Stimulated activated CD8-positive, alpha-beta memory T cell treated with anti-CD3 and anti-CD28 coated beads, Interleukin-15, amount 100 ng/mL, for 48 hours (primary cell): ENCODE measurements at places on chromosomes 16 and 17.
A peak's percentile ranks its signal among the peaks of the same experiment; 100 is the strongest.

DNA sequence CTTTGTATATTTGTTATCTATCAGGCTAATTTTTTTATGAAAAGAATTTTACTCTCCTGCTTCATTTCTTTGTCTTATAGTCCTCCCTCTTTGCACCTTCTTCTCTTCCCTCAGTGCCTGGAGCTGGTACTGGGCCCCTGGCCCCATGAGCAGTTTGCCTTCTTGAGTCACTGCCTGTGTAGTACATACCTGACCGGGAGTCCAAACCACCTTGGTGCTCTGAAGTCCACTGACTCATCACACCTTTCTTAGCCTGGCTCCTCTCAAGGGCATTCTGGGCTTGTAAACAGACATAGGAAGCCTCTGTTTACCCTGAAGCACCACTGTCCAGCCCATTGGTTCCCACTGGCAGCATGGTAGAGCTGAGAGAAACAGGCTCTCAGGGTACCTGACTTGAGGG is 11.0 kb upstream of the TACO1 start:
- no peak for DNase-seq

GRCh38 chr16:69633375-69633774 is 67.6 kb downstream of the NFAT5 start:
- DNase-seq: no peak

GRCh38 chr16:86019446-86020047 is 120.6 kb downstream of the IRF8 start:
- DNase-seq: no peak

DNA sequence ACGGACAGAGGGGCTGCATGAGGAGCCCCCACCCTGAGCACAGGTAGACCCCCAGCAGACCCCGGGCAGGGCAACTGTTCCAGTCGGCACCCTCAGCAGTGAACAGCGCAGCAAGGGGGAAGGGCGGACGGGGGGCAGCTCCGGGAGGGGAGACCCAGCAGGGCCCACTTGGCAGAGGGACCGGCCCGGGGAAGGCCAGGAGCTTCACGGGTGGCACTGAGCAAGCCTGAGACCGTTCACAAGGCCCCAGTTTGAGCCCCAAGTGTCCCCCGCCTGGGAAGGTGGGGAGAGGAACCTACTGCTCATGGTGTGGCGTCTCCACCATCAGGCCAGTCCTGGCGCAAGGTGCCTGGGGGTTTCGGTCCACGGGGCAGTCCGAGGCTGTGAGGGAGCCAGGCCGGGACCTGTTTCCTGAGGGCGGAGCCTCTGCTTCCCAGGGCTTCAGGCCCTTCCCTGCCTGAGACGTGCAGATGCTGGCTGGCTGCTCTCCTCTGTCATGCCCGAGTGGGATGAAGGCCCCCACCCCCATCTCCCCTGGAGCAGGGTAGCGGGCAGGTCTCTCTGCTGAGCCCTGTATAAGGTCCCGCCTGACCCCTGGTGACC is 54.4 kb upstream of the GNG13 start:
- no peak for DNase-seq

DNA sequence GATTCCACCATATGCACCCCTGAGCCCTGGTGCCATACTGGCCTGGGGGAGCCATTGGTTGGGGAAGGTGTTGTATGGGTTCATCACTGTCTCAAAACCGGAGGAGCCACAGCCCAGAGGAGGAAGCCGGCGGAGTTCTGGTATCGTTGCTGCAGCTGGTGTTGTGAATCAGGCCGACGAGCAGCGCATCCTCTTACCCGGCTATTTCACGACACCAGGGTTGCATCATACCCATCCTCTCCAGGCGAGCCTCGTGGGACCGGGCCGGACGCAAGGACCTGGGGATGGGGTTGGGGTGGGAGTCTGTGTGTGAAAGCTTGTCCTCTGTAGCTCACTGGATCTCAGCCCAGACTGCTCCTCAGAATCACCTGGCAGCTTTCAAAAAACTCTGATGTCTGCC is 6.6 kb upstream of the SLC12A3 start:
- no peak for DNase-seq

DNA sequence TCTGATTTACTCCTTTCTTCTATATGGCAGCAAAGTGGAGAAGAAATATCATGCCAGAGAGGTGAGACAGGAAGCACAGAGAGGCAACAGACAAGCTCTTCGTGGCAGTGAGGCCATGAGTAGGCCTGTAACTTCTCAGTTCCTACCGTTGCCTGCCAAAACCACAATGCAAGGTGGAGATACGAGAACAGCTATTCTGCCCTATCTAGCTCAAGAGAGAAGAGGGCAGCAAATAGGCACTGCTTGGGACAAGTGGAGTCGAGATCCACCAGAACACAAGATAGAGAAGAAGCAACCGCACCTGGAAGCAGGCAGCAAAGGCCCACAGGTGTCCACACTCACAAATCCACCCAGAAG is 24.8 kb downstream of the RANBP10 start:
- no peak for DNase-seq

DNA sequence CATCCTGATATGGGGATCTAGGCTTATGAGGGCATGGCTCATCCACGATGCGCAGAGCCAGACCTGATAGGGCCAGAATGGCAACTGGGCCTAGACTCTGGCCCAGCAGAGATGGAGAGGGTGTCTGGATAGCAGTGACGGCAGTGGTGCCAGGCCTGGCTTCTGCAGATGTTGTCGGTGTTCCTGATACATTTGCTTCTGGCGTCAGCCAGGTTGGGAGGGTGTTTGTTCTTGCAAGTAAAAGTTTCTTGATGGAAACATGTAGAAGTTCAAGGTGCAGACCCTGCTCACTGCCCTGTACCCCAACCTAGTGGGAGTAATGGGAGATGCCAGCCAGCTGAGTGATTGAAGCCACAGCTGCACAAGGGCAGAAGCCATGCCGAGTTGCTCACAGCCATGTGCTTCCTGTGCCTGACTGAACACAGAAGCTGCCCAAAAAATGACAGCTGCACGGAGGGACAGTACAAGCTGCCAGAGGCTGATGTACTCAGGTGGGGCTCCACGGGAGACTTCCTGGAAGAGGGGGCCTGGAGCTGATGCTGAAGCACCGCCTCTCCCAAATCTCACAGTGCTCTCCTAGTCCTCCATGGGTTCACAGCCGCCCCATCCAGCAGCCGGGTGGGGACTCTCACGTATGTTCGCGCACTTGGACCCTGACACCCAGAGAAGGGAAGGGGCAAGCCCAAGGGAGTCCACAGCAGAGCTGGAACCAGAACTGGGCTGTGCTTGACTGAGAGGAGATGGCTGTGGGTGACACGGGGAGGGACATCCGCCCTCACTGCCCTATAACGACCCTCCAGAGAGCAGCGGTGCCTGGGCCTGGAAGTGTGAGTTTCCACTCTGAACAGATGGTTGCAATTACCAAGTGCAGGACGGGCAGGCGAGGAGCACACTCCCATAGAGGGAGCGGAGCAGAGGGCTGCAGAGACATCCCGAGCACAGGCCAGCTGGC is 78.7 kb downstream of the N4BP1 start:
- DNase-seq: no peak

DNA sequence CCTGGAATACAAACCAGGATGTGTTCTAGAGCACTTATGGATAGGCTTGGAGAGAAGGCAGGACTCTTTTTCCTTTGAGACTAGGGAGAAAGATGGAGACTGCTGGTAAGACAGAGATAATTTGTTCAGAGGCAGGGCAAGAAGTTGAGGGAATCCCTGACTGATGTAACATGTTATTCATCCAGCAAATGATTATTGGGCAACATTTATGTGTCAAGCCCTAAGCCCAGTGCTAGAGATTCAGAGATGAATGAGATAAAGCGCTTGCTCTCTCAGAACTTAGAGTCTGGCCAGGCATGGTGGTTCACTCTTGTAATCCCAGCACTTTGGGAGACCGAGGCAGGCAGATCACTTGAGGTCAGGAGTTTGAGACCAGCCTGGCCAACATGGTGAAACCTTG is 47.8 kb upstream of the NUFIP2 start:
- no peak for DNase-seq

DNA sequence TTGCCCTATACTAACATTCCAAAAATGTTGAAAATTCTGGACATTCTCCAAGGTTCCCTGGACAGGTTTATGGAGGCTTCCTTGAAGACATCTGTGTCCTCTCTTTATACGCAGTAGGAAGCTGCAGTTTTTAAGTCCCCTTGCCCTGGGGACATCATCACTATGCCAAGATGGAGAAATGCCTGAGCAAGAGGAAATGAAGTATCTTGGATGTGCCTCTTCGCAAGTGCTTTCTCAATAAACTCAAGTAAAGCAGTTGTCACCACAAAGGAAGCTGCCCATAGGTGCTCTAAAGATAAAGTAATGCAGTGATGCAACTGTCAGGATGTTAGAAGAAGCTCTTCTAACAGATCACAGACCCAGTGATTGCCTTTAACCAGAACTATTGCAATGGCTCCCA is 71.0 kb downstream of the CDYL2 start:
- no peak for DNase-seq

GRCh38 chr16:29807426-29808218 is 1.3 kb downstream of the MAZ start:
- DNase-seq: peak; percentile 90

- DNase-seq: no peak
Observed at GRCh38 chr16:79132701-79133100, 467.8 kb downstream of the MAF start.

DNA sequence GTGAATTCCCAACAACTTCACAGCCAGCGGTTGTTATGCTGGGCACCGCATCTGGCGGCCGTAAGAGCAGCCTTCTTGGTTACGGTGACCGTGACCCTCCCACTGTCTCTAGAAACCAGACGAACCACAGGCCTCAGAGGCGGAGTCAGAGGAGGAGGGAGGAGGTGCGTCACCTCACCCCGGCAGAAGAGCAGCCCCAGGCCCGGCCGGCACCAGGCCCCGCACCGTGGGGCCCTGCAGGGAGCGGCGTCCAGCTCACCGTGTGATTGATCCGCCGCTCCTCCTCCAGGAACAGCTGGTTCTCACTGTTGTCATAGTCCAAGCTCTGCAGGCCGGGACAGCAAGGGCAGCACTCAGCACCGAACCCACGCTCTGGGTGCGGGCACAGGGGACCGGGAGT is 13.7 kb downstream of the CLCN7 start:
- DNase-seq: no peak

- DNase-seq: no peak
Observed at GRCh38 chr16:66844342-66845079, at the start of gene CA7. TSS of gene CA7 (plus strand) at chr16:66844414. CDS start at chr16:66844488, 74 bp downstream.

- DNase-seq: peak; percentile 46
Observed at GRCh38 chr17:21029036-21029435, 13.8 kb downstream of the USP22 start.

GRCh38 chr17:50778471-50778870 is 11.2 kb upstream of the ANKRD40CL start:
- DNase-seq: no peak

- DNase-seq: no peak
Observed at GRCh38 chr17:30821871-30822723, 2.4 kb downstream of the CRLF3 start.

DNA sequence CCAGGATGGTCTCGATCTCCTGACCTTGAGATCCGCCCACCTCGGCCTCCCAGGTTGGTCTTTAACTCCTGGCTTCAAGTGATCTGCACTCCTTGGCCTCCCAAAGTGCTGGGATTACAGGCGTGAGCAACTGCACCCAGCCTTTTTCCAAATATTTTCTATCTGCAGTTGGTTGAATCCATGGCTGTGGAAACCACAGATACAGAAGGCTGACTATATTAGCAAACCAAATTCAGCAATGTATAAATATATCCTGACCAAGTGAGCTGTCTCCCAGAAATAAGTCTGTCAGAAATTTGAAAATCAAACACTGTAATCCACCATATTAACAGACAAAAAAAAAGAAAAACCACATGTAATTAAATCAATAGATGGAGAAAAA is 9.6 kb downstream of the CFDP1 start:
- no peak for DNase-seq

GRCh38 chr17:63946440-63947363 is 14.6 kb upstream of the CD79B start:
- peak; percentile 43 for DNase-seq

DNA sequence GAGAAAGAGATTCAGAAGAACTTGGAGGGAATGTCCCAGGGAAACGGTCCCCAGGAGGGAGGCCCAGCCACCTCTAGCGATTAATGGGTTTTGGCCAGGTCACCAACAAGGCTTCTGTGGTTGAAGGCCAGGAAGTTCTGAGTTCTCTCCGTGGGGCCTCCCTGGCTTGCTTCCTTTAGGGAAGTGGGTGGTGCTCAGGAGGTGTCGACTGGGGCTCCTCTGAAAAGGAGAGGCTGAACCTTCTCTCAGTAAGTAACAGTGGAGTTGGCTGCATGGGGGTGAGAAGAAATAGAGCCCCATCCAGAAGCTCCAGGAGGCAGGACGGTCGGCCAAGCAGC is 77.1 kb upstream of the GSE1 start:
- DNase-seq: no peak

GRCh38 chr17:67411397-67411796 is 34.3 kb downstream of the PITPNC1 start:
- DNase-seq: no peak

GRCh38 chr17:9908649-9909042 is 3.6 kb upstream of the RCVRN start:
- DNase-seq: no peak

DNA sequence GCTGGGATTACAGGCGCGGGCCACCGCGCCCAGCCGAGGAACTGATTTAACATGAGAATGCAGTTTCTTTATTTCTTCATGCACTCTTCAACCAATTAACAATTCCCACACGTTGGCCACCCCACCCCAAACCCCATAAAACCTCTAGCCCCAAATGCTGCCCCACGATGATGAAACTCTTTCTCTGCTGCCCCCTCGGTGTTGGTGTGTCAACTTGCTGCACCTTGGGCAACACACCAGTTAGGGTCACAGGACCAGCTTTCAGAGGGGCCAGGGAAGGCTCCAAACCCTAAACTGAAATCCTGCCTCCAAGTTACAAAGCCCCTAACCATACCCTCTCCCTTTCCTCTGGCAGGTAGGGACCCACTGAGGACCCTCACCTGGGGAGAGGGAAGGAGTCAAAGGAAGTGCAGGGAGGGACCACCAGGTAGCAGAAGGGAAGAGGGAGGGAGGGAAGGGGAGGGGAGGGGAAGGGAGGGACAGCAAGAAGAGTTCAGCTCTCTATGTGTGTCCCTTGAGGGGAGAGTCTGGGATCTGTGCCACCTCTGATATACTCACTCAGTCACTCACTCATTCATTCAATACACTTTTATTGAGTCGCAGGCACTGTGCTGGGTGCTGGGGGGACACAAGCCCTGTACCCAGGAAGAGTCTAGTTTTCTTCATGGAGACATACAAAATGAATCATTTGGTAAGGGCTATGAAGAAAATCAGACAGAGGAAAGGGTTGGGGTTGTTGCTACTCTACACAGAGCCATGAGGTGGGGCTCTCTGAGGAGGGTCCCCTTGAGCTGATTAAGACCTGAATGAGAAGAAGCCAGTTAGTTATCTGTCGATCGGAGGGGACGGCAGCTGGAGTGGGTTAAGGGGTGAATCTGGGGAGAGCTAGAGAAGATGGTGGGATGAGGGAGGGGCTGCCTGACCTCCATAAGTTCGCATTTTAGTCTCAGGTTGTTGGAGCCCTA is 3.9 kb downstream of the PLXDC1 start:
- DNase-seq: no peak

DNA sequence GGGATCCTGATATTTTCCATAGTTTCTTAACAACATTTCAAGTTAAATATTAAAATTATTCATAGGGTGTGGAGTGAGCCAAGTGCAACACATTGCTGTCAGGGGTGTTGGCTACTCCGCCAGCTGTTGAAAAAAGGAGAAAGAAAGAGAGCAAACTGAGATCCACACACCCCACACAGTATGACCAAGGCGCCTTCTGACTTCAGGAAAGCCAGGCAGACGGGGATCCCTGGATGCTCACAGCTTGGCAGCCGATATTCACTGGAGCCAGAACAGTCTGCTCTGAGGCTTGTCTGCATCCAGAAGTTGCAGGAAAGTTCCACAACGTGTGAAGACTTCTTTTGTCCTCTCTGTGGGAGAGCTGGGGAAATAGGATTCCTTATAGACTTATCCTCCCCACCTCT is 9.3 kb downstream of the CHD9NB start:
- no peak for DNase-seq

GRCh38 chr17:42087042-42087701 is 11.1 kb downstream of the ZNF385C start:
- DNase-seq: no peak
